ENCODE measurements at places on chromosomes 7 and 10. TPM values are rescaled to one million over a fixed set of nuclear protein-coding genes. Genes with fewer than 3 reads are reported as not detected.

The VGF gene
- 0.39 TPM for total RNA-seq

The SPDYE1 gene
- total RNA-seq: not detected

The NPC1L1 gene
- total RNA-seq: 0.13 TPM

The PEX1 gene
- total RNA-seq: 8.2 TPM

DNA sequence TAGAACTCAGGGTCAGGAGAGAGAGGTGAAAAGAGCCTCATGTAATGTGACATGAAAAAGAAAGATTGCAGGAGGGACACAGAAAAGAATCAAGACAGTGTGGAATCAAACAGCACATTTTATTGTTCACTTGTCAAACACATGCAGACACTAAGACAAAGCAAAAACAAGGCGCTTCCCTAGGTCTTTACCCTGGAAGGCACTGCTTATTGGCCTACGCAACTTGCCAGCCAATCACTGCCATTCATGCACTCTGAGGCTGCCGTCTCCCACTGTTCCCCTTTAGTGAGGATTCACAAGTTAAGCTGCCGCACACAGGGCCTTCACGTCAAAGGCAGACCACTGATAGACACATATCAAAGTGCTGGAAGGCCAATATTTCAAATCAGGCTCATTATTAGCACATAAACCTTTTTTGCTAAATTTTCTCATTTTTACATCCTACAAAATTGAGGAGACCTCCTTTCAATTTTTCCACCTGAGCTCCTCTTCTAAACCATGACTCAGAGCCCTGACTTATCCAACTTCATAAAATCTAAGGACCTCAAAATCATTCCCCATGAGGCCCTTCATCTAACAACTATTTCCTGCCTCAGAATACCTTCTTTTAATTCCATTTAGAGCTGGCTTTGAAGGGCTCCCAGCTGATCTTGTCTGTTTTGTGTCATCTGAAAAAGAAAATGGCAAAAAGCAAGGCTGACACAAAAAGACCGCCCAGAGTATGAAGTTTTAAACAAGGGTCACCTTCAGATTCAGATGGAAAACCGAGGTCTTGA lies 149.4 kb downstream of the CHCHD3 start:
- DNase-seq: no peak

- no peak for DNase-seq
These were observed 11.0 kb upstream of the OR6B1 start for GRCh38 chr7:143988976-143989745.

DNA sequence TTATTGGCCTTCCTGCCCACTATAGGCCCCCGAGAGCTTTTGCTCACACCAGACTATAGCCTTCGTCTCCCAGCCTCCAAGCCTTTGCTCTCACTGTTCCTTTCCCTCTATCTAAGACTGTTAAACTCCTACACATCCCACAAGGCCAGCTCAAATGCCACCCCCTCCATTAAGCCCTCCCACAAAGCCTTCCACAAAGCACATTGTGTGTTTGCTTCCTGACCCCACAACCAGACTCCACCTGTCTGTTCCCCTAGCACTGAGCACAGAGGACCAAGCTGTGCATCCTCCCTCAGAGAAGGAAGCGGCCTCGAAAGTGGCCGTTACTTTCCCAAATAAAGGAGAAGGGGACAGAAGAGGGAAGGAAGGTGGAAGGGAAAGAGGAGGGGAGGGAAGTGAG lies 1.3 kb downstream of the LOXL4 start:
- DNase-seq: peak; percentile 6

GRCh38 chr10:32931593-32931992 lies 26.4 kb downstream of the ITGB1 start:
- DNase-seq: no peak

DNA sequence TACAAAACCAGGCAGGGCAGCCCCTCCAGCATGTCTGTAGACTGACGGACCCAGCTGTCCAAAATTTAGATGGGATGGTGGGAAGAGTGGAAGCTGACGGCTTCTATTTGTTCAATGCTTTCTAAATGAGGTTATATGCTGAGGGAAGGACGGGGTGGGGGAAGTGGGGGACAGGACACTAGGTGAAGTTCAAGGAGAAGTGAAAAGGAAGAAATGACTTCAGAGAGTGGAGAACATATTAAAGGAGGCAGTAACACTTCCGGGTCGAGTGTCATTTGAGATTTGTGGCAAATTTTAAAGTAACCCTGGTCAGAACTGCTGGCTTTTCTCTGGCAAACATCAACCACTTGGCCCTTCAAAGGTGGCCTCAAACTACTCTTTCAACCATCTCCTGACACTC lies 9.4 kb downstream of the PIP4K2A start:
- no peak for DNase-seq

GRCh38 chr7:115066050-115066449 lies 144.2 kb downstream of the MDFIC start:
- DNase-seq: no peak

DNA sequence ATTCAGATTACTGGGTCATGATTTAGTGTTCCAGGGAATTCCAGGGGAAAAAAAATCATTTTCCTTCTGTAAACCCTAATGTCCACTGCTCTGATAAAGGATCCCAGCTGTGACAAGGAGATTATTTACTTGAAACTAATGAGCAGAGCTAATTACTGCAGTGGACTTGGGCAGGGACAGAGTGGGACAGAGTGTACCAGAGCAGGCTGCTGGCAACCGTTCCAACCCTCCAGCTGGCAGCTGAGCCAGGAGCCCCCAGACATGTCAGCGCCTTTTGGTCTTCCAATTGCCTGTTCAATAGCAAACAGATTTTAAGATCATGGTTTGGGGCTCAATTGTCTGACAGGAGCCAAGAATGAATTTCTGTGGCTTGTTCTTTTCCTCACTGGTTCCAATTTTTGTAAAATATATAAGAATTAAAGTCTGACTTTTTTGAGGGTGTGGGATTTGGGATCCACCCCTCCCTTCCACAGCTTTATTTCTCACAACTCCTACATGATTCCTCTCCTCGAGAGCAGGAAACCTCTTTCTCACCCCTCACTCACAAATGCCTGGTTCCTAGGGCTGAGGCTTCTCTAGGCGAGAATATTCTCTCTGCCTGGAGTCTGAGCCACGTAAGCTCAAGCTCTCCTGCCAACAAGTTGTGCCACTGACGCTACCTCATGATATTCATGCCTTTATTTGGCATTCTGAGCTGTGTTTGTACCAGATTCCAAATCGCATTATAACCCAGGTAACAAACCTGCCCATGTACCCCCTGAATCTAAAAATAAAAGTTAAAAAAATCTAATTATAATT lies 20.6 kb upstream of the FAM180A start:
- DNase-seq: no peak

DNA sequence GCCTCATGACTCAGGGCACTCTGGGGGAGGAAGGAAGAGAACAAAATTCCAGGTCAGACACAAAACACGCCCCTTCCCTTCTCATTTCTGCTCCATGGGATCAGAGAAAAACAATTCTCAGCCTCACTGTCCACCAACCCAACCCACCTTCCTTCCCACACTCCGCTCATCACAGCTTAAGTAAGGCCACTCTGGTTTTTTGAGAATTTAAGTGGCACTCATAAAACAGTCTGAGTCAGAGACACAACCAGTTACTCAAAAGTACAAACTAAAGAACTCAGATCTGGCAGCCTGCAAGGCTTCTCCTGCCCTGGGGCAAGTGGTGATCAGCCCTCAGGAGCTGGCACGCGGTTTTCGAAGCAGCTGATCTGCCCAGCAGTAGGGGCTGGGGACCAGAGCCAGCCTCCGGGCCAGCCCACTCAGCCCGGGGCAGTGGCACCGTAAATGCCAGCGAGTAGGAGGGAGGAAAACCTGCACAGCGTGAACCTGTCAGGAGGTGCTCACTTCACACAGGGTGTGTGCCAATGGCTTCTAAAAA lies 39.1 kb upstream of the ABLIM1 start:
- DNase-seq: no peak

DNA sequence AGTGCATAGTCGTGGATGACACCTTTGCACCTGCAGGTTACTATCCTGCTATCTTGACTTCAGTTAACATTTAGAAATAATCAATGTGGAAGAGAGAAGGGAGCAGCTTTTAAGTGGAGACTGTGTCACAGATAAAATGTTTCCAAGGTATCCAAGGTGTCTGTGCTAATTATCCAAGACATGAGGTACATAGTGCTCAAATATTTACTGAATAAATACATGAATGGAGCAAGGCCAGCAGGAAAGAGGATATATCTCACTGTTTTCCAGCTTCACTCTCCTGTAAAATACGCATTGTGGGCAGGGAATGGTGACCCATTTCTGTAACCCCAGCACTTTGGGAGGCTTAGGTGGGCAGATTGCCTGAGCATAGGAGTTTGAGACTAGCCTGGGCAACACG lies 552.4 kb downstream of the PHTF2 start:
- DNase-seq: no peak

DNA sequence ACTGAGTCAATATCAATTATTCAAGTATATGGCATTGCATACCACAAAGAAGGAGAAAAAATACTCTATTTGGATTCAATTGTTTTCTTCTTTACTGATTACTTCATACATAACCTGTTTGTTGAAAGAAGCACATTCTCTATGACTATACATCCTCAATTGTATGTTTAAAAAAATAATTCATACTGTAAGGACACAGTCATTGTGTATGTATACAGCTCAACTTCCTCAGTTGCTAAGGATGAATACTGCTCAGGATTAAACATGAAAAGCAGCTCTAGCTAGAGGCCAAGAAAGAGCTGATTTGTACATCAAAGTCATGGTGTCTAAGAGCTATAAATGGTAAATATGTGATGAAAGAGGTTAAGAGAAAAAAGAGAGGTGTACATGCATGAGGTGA lies 15.8 kb upstream of the BPGM start:
- no peak for DNase-seq

- no peak for DNase-seq
These were observed 263.3 kb downstream of the TNS3 start for GRCh38 chr7:47318395-47319182.

Data from HT-29 (cell line).